ENCODE measurements at places on chromosomes 3 and 15. TPM values are rescaled to one million over a fixed set of nuclear protein-coding genes. Genes with fewer than 3 reads are reported as not detected.

Gene CCDC39
- total RNA-seq, result not detected

Gene FAM98B
- 60.9 TPM for total RNA-seq

Gene POMGNT2
- total RNA-seq, result 11.0 TPM

Gene MCF2L2
- total RNA-seq, result 2.8 TPM

Gene MAP6D1
- total RNA-seq, result 3.7 TPM

Gene NANOGP8
- total RNA-seq, result not detected

Gene PPP1R14D
- total RNA-seq, result not detected

Gene GOLGA8O
- total RNA-seq, result not detected

Gene PP2D1
- total RNA-seq, result not detected

Gene IL20RB
- 0.71 TPM for total RNA-seq

Gene SPESP1
- total RNA-seq, result 0.86 TPM

Gene DUOXA1
- not detected for total RNA-seq

Gene GABRG3
- not detected for total RNA-seq

Gene KCNAB1
- total RNA-seq, result not detected

Gene DNAJA4
- 32.6 TPM for total RNA-seq

Gene CIB2
- 2.3 TPM for total RNA-seq

Gene LINGO1
- total RNA-seq, result not detected

Gene GPR149
- not detected for total RNA-seq

Gene DUOXA2
- not detected for total RNA-seq

Gene GOLIM4
- 7.3 TPM for total RNA-seq

Data from CD8-positive, alpha-beta memory T cell (primary cell).